Mesenteric fat pad (tissue), 1 donor: ENCODE measurements at places on chromosomes 7 and 10. TPM values are rescaled to one million over a fixed set of nuclear protein-coding genes. Genes with fewer than 3 reads are reported as not detected.

The CRYGN gene
- total RNA-seq = 1.5 TPM

The CD36 gene
- 2,225 TPM for total RNA-seq

The HOXA4 gene
- total RNA-seq = 4.0 TPM

The TAS2R16 gene
- not detected for total RNA-seq

The CRTAC1 gene
- 1.3 TPM for total RNA-seq

The FAS gene
- total RNA-seq = 10.4 TPM

The COL1A2 gene
- 401 TPM for total RNA-seq

The PKD1L1 gene
- total RNA-seq = 0.58 TPM
